ENCODE measurements at places on chromosomes 4 and X. TPM values are rescaled to one million over a fixed set of nuclear protein-coding genes. Genes with fewer than 3 reads are reported as not detected.

GRCh38 chr4:7771056-7771455 lies 168.6 kb downstream of the AFAP1 start:
- DNase-seq = no peak

STK32B gene
- 2.8 TPM for total RNA-seq

- no peak for DNase-seq
These were observed 240.1 kb upstream of the CTSO start for GRCh38 chr4:156193800-156194199.

GRCh38 chr4:68962868-68963267 lies 11.3 kb upstream of the UGT2A3 start:
- no peak for DNase-seq

- peak; percentile 28 for DNase-seq
These were observed 59.5 kb upstream of the KDR start for GRCh38 chr4:55184600-55185523.

- DNase-seq = no peak
These were observed 1.1 kb upstream of the SMARCA1 start for GRCh38 chrX:129524250-129524850.
